ENCODE measurements at places on chromosomes 11 and 22. TPM values are rescaled to one million over a fixed set of nuclear protein-coding genes. Genes with fewer than 3 reads are reported as not detected.

The P2RY2 gene
- not detected for total RNA-seq

- DNase-seq = no peak
These were observed 21.2 kb upstream of the TP53AIP1 start for GRCh38 chr11:128963744-128964325.

The POU2AF3 gene
- total RNA-seq = not detected

The SPON1 gene
- total RNA-seq = 3.7 TPM

DNA sequence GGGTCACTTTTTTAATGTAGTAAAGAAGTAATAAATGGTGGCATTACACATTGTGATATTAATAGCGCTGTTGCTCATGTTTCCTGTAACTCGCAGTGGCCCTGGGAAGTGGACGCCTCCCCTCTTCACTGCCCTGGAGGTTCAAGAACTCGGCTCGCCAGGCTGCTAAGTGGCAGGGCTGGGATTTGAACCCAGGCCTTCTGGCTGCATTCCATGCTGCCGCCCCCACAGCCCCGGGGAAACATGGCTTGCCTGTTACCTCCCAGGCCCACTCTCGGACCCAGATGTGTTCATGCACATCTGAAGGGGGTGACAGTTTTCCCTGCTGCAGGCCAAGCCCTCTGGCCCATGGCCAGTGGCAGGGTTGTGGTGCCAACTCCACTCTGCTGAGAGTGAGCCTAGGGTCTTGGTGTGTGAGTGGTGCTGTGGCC, 25.0 kb upstream of the MGAT3 start:
- DNase-seq = peak; percentile 62

The TTC36 gene
- 1.1 TPM for total RNA-seq

DNA sequence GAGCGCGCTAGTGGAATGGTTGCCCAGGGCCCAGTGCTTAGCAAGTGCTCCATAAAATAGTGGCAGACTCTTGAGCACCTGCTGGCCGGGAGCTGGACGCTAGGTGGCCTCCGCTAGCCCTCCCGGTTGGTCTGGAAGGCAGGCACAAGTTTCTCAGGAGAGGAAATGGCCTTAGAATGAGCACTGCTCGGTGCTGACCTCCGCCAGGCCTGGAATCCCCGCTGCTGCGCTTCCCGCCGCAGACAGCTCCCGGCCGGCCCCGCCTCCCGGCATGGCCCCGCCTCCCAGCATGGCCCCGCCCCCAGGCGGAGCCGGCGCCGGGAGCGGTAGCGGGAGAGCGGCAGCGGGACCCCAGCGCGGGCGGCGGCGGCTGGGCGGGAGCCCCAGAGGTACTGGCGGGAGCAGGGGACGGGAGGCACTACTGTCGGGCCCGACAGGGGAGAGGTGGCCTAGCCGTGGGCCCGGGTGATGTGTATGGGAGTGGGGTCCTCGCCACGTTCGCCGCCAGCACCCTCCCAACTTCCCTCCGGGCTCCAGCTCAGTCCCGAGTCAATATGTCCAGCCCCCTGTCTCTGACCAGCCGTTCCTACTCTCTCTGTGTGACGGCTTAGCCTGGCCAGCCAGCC, at the start of gene SIPA1:
Gene SIPA1, plus strand, starts transcription at position 308 of the 626 bp plus-strand sequence. CDS start 2,821 bp downstream, outside the sequence.
- peak; percentile 88 for DNase-seq

GRCh38 chr11:61193596-61193995, 9.7 kb upstream of the PGA3 start:
- DNase-seq = no peak

GRCh38 chr11:28383456-28383855, 275.3 kb downstream of the METTL15 start:
- DNase-seq = peak; percentile 25

- DNase-seq = no peak
These were observed 5.3 kb downstream of the NCAM1 start for GRCh38 chr11:112966561-112966960.

DNA sequence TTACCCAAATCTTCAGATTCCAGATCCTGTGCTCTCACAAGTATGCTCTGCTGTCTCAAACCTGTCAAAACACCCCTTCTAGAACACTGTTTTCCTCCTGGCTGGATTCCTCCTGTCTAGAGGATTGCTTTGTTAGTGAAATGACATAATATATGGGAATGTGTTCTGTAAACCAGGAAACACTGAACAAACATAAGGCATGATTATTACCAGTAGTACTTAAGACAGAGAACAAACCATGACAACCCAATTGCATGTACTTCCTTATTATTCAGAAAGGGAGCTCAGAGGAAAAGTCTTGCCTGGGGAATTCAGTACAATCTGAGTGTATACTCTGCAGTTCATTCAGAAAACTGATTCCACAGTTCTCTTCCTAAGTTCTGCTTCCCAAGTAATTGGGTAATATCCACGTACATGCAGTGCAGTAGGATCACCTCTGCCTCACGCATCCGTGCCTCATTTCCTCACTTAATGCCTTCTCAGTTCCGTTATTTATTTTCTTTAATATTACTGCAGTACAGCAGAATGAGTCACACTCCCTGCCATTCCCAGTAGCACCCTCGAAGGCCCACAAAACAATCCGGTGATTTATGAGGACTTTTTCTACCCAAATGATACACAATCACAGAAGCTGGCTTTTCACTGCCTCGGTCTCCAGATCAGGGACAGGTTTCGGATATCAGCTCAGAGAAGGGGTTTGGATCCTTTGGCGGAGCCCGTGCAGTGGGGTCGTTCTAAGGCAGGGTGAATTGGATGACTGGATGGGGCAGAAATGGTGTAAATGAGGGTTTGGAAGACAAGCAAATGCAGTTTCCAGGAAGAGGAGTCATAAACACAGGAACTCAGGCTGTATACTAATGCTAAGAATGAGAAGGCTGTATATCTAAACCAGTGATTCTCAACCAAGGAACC, 896.9 kb downstream of the KCNA4 start:
- peak; percentile 82 for DNase-seq

GRCh38 chr11:85749884-85750283, 61.1 kb downstream of the SYTL2 start:
- DNase-seq = no peak

GRCh38 chr22:30027791-30028190, 52.5 kb upstream of the HORMAD2 start:
- no peak for DNase-seq

The WBP2NL gene
- not detected for total RNA-seq

The DNAJB13 gene
- total RNA-seq = not detected

DNA sequence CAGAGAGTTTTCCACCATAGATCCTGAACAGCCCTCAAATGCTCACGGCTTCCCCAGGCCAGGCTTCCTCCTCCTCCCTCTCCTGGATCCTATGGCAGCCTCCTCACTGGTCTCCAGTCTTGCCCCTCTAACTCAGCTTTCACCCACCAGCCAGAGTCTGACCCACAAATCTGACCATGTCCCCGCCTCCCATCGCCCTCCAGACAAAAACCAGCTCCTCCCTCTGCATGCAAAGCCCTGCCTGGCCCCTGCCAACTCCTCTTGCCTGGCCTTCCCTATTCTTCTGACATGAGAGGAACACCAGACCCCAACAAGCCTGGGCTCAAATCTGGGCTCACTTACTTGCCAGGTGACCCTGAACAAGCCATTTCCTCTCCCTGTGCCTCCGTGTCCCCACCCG, 32.4 kb upstream of the PDE2A start:
- no peak for DNase-seq

- DNase-seq = no peak
These were observed 17.4 kb upstream of the GNB1L start for GRCh38 chr22:19871845-19872778.

- DNase-seq = peak; percentile 99
These were observed 55.3 kb upstream of the CD44 start for GRCh38 chr11:35083431-35084238.

- DNase-seq = no peak
These were observed 4.5 kb upstream of the ALKBH8 start for GRCh38 chr11:107570015-107570414.

- DNase-seq = no peak
These were observed 117.4 kb upstream of the SERPIND1 start for GRCh38 chr22:20656516-20656901.

GRCh38 chr11:91239359-91239758, 985.3 kb upstream of the FAT3 start:
- DNase-seq = no peak

DNA sequence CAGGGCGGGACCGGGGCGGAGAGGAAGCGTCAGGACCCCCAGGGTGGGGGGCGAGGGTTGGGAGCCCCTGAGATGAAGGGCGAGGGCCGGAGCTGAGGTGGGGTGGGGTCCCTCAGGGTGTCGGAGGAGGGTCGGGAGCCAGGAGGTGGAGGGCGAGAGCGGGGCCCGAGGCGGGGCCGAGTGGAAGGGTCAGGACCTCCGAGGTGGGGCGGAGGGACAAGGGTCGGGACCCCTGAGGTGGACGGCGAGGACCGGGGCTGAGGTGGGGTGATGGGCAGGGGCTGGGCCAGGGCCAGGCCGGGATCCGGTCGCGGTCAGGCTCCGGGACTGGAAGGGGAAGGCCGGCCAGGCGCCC, 409 bp downstream of the SMC1B start:
- DNase-seq = no peak

The ISX gene
- total RNA-seq = not detected

- DNase-seq = peak; percentile 79
These were observed 2.7 kb downstream of the RBM14 start for GRCh38 chr11:66619080-66619554.

The BIRC3 gene
- total RNA-seq = 0.97 TPM

The LRRC74B gene
- not detected for total RNA-seq

- peak; percentile 32 for DNase-seq
These were observed 41.1 kb downstream of the GRAMD4 start for GRCh38 chr22:46661221-46661851.

DNA sequence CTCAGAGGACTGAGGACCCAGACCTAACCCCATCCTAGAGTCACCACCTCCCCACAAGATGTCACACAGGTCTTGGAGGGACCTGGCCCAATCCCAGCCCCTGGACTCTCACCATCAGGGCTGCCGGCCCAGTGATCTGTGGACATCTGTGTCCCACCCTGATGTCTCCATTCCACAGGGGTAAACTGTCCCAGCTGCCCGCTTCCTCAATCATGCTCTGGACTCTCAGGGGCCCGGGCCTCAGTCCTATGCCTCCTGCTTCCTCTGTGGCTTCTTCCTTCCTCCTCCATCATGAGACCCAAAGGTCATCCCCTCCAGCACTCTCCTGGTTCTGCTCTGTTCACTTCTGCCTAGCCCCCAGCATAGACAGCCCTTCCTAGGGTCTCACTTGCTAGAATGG, 32.2 kb downstream of the ARAP1 start:
- no peak for DNase-seq

DNA sequence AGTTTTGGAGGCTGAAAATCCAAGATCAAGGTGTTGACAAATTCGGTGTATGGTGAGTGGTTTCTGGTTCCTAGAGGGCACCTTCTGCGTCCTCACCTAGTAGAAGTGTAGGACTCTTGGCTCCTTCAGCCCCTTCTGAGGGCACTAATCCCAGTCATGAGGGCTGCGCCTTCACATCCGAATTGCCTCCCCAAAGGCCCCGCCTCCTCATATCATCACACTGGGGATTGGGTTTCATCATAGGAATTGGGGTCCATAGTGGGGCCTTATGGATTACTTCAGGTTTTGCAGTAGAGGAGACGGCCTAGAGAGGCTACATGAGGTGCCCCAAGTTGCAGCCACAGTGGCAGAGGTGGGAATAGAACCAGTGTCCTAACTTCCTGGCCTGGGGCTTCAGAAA, 87.1 kb downstream of the CEP164 start:
- DNase-seq = no peak

The SCGB1A1 gene
- not detected for total RNA-seq

DNA sequence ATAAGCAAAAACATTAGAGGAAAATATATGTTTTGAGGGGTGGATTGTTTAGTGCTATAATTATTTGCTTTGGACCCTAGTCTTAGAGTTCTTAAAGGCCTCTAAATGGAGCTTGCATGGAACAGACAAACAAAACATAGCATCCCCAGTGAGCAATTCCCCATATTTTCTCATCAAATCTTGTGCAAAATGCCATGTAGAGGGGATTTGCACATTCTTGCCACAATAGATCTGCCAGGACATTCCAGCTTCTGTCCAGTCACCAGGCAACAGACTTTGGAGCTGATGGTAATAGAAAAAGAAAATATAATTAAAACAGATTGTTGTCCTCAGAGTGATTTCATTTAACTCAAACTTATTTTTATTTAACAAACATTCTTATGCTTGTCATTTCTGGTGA, 360.3 kb upstream of the PDGFD start:
- DNase-seq = no peak

GRCh38 chr11:117610045-117610444, 187.0 kb downstream of the DSCAML1 start:
- no peak for DNase-seq

GRCh38 chr11:131723088-131723487, 352.7 kb downstream of the NTM start:
- no peak for DNase-seq

GRCh38 chr22:39894554-39895092, 1.1 kb upstream of the ENTHD1 start:
- no peak for DNase-seq

GRCh38 chr22:17847360-17848078, 73.2 kb upstream of the BID start:
- peak; percentile 7 for DNase-seq

- no peak for DNase-seq
These were observed 15.1 kb downstream of the NFRKB start for GRCh38 chr11:129880311-129880710.

The SPI1 gene
- total RNA-seq = not detected

GRCh38 chr11:13269775-13270174, 7.8 kb upstream of the BMAL1 start:
- peak; percentile 83 for DNase-seq

DNA sequence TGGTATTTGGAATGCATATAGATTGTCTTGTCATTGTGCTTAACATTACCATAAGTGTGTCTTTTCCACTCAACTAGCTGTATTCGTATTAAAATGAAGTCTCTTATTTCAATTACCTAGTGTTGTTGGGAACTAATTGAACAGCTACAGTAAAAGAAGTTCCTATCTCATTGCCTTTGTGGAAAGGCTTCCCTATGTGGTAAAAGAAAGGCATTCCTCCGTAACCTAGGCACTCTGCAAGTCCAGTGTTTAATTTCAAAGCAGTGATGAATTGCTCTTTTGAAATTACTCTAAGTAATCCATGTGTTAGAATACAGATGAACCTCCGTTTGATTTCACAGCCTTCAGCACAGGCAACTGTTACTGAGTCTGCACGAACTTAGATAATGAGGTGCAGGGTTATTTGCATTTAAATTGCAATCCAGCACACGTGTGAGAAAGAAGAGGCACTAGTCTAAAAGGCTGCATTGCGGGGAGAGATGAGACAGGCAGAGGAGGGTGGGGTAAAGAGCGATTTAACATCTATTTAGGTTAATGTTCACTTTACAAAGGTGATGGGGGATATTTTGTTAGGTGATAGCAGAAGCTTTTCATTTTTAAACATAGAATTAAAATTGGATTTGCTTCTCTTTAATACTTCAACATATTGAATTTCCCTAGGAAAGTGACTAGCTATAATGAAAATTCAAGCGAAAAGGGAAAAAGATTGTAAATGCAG, 25.0 kb upstream of the CRTAM start:
- no peak for DNase-seq

The BATF2 gene
- 4.0 TPM for total RNA-seq

DNA sequence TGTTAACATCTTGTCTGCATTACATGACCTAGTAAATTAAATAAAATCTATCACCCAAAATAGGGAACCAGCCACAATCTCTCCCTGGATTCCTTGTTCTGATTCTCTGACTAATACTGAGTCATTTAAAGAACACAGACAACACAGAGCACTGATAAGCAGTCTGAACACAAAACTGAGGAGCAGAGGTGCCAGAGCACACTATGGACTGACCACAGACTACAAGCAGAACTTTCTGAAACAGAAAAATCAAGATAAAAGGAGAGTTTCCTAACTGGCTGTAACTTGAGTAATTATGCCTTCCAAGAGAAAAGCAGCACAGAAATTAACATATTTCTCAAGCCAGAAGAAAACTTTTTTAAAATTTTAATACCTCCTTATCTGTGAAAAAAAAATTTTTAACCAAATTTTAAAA, 128.8 kb downstream of the SGSM3 start:
- peak; percentile 95 for DNase-seq
